Islet precursor cell (in vitro differentiated cells): ENCODE measurements at places on chromosomes 2 and 18.
A peak's percentile ranks its signal among the peaks of the same experiment; 100 is the strongest.

DNA sequence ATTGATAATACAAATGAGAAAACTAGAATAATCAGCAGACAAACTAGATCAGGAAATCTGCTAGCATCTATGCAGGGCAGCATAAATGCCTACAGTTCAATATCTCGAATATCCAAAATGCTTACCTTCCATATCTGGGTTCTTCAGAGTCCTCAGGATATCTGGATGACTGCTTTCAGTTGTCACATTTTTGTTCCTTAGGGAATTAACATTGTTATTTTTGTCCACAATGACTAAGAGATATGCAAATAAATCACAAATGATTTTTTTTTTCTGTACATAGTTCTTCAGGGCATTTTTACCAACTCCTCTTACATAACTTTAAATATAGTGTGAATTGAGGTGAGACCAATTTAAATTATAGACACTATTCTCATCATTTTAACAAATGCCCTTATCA lies 80.9 kb downstream of the AQP4 start:
- DNase-seq = no peak

- DNase-seq = no peak
Observed at GRCh38 chr2:195659982-195660890, 3.2 kb downstream of the SLC39A10 start.

GRCh38 chr18:77086034-77086433 lies 46.5 kb downstream of the MBP start:
- no peak for DNase-seq

DNA sequence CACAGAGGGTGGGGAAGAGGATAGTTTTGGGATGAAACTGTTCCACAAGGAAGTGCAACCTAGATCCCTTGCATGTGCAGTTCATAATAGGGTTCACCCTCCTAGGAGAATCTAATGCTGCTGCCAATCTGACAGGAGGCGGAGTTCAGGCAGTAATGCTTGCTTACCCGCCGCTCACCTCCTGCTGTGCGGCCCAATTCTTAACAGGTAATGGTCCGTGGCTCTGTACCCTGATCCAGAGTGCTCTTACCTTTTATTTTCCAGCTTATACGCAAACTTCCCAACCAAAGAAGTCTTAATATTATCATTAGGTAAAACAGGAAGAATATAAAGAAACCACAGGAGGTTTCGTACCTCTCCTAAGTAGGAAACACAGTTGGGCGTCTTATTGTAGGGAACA lies 82.7 kb upstream of the CD302 start:
- no peak for DNase-seq

DNA sequence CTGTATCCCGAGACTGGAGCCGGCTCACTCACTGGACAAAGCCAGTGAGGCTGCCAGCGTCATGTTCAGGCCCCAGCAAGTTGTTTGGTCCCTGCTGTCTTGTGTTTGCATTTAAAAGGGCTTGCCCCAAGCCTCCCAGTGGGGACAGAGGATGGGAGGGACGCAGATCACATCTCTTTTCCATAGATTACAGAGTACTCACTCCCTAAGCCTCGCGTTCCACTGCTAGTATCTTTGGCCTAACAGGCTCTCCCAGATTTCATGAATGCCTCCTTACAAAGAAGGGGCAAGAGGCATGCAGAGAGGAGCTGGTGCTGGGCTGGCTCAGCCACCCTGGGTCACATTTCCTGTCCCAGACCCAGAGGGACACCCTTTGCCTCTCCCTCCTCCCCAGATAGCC lies 59.1 kb downstream of the CMPK2 start:
- peak; percentile 77 for DNase-seq

- DNase-seq = no peak
Observed at GRCh38 chr2:80475970-80476369, 171.4 kb upstream of the LRRTM1 start.

DNA sequence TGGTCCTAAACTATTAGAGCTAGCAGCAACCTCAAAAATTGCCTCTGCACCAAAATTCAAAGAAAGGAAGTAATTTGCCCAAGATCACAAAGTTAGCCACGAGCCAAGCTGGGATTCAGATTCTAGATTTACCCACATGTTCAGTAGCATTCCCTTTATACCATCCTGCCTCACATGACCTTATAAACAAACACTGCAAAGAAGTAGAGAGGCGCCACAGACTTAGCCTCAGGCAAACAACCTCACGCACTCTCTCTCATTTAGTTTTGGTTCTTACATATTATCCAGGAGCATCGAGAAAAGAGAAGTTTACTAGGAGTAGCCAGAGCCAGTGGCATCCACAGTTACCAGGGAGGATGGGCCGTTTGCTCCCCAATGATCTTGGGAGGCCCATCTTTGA lies 226.6 kb downstream of the OSR1 start:
- no peak for DNase-seq

GRCh38 chr2:229674830-229675530 lies 39.4 kb downstream of the DNER start:
- DNase-seq = no peak
